ENCODE measurements at places on chromosomes 4 and X.

DNA sequence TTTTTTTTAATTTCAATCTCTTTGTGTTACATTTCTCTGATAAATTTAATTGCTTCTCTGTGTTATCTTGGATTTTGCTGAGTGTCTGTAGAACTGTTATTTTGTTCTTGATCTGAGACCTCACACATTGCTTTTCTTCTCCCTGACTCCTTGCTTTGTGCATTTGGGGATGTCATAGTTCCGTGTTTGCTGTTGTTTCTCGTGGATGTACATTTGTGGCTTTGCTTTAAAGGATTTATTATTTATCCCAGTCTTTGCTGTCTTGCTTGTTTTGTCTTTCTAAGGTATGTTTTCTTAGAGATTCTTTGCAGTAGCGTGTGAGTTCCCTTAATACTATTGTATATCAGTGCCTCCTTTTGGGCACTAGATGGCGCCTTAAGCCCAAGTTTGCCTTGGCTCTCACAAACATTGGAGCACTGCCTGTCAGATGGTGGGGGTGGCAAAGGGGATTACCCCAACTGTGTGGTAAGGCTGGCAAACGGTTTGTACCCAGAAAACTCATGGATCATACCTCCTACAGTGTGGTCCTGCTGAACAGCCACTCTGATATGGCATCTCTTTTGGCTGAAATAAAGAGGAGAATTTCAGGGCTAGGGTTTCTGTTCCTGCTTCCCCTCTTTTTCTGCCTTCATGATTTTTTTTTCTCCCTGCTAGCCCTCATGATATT lies 96.4 kb downstream of the PGRMC2 start:
- DNase-seq: no peak

DNA sequence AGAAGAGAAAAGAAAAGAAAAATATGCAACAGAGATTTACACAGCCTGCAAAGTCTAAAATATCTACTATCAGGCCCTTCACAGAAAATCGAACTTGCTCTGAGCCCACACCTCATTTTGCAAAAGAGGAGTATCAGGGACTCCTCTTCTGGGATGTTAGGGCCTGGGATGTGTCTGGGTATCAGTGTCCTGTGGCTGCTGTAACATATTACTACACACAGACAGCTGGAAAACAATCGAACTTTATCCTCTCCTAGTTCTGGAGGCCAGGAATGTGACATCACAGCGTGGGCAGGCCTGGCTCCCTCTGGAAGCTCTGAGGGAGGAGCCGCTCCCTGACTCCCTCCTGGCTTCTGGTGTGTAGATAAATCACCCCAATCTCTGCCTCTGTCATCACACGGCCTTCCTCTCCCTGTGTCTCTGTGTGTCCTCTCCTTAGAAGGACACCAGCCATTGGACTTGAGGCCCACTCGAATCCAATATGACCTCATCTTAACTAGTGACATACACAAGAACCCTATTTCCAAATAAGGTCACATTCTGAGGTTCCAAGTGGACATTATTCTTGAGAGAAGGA lies 52.9 kb downstream of the PPP2R2C start:
- DNase-seq: no peak

GRCh38 chrX:23369027-23369426 lies 34.4 kb downstream of the PTCHD1 start:
- no peak for DNase-seq

- DNase-seq: no peak
These were observed 706.9 kb upstream of the TENM3 start for GRCh38 chr4:181536196-181536746.

DNA sequence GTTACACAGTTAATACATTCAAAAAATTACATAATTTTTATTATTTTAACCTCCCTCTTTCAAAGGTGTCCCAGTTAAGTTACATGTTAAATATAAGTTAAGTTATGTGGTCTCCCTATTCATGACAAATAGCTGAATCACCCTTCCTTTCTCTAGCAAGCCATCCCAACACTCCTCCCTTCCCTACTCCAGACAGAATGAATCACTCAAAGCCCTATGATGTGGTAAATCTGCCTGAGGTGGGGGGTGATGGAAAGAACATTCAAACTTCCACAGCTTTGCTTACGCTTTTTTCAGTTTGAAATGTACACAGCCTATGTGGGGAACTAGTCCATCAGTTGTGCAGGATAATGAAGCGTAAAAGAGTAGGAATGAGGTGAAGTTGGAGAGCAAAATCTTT lies 90.2 kb downstream of the CXCL13 start:
- no peak for DNase-seq

- DNase-seq: no peak
These were observed 126.8 kb downstream of the NFKB1 start for GRCh38 chr4:102627831-102628523.

GRCh38 chr4:92307866-92308265 lies 4.1 kb downstream of the GRID2 start:
- DNase-seq: no peak

- no peak for DNase-seq
These were observed 211.7 kb downstream of the SLC4A4 start for GRCh38 chr4:71550220-71551165.

- no peak for DNase-seq
These were observed 10.8 kb upstream of the SNCA start for GRCh38 chr4:89847571-89848325.

DNA sequence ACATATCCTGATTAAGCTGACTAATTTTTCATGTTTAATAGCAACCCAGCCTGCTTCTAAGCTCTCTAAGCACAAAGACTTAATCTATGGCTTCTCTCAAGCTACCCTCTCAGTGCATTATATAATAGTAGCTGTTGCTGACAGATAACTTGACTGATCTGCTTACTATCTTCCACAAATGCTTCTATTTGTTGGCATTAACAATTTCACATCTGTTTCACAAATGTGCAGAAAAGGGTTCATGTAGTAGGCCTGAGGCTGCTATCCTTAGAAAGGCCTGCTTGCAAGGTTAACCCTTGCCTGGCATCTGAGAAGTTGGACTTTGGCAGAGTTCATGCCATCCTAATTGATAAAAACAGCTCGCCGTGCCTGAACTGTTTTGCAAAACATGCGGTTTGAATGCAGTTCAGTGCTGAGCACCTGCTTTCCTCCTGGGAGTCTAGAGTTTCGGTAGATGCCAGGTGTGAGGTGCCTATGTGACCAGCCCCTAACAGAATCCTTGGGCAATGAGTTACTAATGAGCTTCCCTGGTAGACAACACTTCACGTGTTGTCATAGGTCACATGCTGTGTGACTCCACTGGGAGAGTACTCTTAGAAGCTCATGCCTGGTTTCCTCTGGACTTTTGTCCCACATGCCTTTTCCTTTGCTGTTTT lies 68.4 kb downstream of the NSG1 start:
- DNase-seq: no peak

DNA sequence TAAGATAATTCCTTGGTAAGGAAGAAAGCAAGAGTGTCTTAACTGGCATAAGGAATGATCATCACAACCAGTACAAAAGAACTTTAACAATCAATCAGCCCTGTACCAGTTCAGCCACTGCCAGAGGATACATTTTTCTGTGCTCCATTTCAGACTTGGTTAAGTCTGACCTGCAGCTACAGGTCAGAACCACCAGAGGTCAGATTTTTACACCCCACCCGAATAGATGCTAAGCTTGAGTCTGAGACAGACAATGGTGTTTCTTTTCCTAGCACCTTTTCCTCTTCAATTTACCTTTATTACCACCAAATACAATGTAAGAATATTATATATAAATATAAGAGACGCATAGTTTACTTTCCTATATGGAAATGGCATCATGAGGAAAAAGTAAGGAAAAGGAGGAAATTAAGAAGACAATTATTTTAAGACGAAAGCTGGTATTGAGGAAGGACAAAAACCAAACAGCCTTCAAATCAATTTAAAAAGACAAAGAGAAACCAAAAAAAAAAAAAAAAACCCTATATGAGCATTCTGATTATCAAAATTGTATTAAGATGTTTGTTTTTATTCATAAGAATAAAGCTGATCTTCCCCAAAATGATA lies 215.3 kb upstream of the TTC29 start:
- no peak for DNase-seq

GRCh38 chr4:30948653-30949052 lies 228.5 kb downstream of the PCDH7 start:
- DNase-seq: no peak

DNA sequence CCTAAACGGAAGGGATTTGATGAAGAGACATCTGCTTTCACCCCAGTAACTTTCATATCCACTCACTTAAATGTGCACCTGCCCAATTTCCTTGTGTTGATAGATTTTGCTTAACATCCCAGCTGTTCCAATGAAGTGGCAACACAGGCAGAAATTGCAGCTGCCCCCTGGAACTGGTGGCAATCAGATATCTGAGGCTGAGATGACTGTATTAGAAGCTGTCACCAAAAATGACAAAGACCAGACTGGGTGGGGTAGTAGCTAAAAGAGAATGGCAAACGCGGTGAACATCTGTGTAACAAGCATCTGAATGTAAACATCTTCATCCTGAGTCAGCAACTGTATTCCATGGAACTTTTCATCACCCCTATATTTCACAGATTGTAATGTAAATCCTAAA lies 17.1 kb downstream of the GABRA2 start:
- no peak for DNase-seq

GRCh38 chr4:56187688-56188087 lies 199.6 kb downstream of the AASDH start:
- DNase-seq: no peak

- DNase-seq: no peak
These were observed 43.5 kb downstream of the CLCN3 start for GRCh38 chr4:169663831-169664230.

- no peak for DNase-seq
These were observed 127.4 kb upstream of the UNC5C start for GRCh38 chr4:95676190-95676589.

GRCh38 chrX:46200413-46200812 lies 344.8 kb downstream of the ZNF674 start:
- no peak for DNase-seq

GRCh38 chr4:72665171-72665968 lies 96.3 kb upstream of the ADAMTS3 start:
- DNase-seq: no peak

GRCh38 chr4:10582059-10582686 lies 102.4 kb downstream of the CLNK start:
- no peak for DNase-seq

- no peak for DNase-seq
These were observed 298.0 kb upstream of the TET2 start for GRCh38 chr4:104848597-104849225.

DNA sequence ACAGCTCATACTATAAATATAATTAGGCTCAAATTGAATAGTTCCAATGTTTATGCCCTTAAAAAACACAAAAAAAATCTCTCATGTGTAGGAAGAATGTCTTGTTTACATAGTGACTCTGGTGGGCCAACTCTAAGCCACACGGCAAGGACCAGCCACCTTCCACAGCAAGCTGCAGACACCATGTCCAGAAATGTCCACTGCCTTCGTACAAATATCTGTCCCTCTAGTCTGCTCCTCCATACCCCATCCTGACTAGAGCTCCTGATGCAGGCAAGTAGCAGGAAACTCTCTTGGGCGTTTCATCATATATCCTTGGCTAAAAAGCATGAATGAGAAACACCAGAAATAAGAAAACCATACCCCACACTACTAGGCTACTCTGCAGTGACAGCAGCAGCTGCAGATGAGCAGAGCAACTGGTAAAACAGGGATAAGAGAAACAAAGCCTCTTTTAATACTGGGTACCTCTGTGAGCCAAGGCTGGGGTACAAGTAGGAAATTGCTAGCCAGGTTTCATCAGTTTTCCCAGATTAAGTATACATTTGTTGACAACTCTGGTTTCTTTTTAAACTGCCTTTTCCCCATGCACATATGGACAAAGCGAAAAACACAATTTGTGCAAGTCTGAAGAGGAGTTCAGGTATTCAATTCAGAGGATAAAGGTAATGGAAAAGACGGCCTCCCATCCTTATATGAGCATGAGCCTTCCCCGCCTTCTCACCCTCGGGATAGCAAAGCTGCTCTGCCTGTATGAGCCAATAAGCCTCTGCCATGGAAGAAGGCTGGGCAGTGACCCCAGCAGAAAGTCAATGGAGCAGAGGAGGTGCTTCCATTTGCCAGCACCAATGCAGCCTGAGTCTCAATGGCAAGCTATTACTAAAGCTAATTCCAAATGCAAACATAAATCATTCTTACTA lies 245.4 kb downstream of the DCLK2 start:
- DNase-seq: no peak

- no peak for DNase-seq
These were observed 85.6 kb upstream of the CXorf66 start for GRCh38 chrX:140050906-140051305.

GRCh38 chrX:29477878-29478277 lies 737.5 kb upstream of the MAGEB2 start:
- DNase-seq: no peak

DNA sequence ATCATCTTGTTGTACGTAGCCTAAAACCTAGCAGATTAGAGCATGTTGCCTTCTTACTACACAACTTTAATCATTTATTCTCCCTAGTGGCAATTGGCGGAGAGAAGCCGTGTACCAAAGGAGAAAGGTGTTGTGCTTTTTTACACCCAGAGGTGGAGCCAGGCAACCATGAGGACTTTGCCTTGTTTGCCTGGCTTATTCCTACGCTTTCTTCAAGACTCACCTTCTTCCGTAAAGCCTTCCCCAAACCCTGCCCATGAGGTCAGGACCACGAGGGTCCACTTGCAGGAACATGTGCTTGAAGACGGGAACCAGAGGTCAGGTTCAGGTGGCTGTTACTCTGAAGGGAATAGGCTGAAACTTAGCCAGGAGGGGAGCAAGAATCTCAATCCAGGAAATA lies 290.5 kb downstream of the RAB28 start:
- DNase-seq: no peak

- DNase-seq: no peak
These were observed 2.0 kb downstream of the PARM1 start for GRCh38 chr4:74934888-74935287.

- DNase-seq: no peak
These were observed 2548.3 kb downstream of the ARAP2 start for GRCh38 chr4:33696041-33696440.

DNA sequence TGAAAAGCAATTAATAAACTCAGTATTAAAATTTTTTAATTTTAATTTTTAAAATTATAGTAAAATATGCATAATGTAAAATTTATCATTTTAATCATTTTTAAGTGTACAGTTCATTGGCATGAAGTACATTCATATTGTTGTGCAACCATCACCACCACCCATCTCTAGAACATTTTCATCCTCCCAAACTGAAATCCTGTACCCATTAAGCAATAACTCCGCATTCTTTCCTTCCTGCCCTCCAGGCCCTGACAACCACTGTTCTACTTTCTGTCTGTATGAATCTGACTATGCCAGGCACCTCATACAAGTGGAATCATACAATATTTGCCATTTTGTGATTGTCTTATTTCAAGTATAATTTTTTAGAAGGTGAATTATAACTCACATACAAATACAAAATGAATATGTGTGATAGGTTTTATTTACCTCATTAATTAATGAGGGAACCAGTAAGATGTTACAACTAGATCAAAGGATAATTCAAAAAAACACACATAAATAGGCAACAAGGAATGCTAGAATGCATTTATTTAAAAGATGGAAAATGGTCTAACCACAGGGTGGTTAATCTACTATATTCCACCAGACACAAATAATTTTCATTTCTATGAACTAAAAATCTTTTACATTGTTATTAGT lies 13.1 kb upstream of the AFF1 start:
- DNase-seq: no peak

- peak; percentile 19 for DNase-seq
These were observed 1.6 kb downstream of the RAB33A start for GRCh38 chrX:130173190-130173895.

All from hypothalamus (tissue), 51 donors.